ENCODE measurements at places on chromosomes 6 and 20.

GRCh38 chr6:149320796-149321195 lies 3.3 kb downstream of the TAB2 start:
- DNase-seq, result peak; percentile 36

GRCh38 chr6:116238083-116238482 lies 15.8 kb downstream of the TSPYL4 start:
- DNase-seq, result peak; percentile 10

GRCh38 chr6:22466665-22467245 lies 102.6 kb upstream of the HDGFL1 start:
- no peak for DNase-seq

DNA sequence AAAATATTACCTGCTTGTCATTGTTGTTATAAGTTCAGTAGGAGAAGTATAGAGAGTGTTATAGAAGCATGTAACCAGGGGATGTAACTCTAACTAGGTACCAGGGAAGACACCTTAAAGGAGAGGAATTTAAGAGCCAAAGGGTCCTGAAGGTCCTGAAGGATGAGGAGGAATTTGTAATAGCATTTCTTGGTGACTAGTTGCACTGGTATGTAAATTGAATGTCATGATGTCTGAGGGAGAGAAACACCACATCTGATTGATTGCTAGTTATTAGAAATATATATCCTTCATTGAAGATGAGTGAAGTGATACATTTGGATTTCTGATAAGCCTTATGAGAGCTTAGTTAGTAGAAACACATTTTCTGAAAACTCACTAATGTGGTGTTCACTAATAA lies 643.8 kb downstream of the RFPL4B start:
- no peak for DNase-seq

DNA sequence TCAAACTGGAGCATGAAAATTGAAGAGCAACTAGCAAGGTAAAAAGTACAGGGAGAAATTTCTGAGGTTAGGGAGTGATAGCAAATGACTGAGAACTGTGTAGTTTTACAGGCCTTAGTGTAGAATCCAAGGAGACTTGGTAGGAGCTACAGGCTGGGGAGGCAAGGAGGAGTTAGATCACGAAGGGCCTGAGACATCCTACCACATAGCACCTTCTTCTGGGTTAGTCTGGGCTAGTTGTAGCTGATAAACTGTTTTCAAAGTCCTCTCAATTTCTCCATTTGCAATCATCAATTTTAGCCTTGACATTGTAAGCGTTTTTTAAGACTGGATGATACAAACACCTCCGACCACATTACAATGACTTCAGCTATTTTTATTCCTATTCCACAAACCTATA lies 209.7 kb downstream of the TMEM200A start:
- DNase-seq, result no peak

DNA sequence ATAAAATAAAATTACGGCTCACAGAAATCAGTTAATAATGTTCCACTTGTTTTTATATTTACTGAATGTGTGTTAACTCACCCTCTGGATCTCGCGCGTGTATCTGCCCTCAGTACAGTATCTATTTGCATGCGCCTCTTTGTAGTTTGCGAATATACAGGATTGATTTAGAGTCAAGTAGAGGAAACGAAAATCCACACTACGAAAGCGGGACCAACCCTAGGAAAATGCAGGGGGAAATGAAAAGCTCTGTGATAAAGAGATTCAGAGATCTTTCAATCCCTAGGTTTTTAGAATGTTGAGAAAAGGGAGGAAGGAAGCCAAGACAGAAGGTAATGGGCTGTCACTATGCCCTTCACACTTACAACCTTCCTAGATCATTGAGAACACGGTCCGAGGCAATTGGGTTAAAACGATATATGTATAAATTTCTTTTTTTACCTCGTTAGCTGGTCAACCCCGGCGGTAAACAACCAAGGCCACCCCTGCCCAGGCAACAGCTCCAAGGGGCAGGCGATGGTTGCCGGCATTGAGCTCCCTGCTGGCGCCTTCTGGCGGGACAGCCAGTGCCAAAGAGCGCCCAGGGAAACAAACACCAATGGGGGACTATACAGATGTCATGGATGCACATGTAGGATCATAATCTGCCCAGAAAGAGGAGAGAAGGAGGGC lies 792 bp upstream of the FUT9 start:
- DNase-seq, result no peak
